ENCODE measurements at places on chromosomes 4 and X. TPM values are rescaled to one million over a fixed set of nuclear protein-coding genes. Genes with fewer than 3 reads are reported as not detected.

CFP gene
- 0.13 TPM for total RNA-seq

CA5B gene
- 1.8 TPM for total RNA-seq

TMEM255A gene
- 0.89 TPM for total RNA-seq

TMPRSS11A gene
- not detected for total RNA-seq

SLC49A3 gene
- 13.1 TPM for total RNA-seq

SUPT20HL2 gene
- not detected for total RNA-seq

MAGEB3 gene
- not detected for total RNA-seq

MAGEA12 gene
- total RNA-seq, result not detected

PROM1 gene
- 13.9 TPM for total RNA-seq

DCX gene
- not detected for total RNA-seq

HMGN5 gene
- total RNA-seq, result 0.25 TPM

ATRX gene
- total RNA-seq, result 38.1 TPM

EREG gene
- 2.0 TPM for total RNA-seq

KLB gene
- total RNA-seq, result not detected

SSX2 gene
- total RNA-seq, result not detected

CABS1 gene
- total RNA-seq, result not detected

POU4F2 gene
- not detected for total RNA-seq

ATP1B4 gene
- total RNA-seq, result not detected

ETDB gene
- total RNA-seq, result not detected

RGN gene
- total RNA-seq, result 2.7 TPM

UNC5C gene
- total RNA-seq, result 11.7 TPM

ZNF280C gene
- total RNA-seq, result 3.4 TPM

MSMO1 gene
- 129 TPM for total RNA-seq

IQCM gene
- not detected for total RNA-seq

ATP7A gene
- 3.4 TPM for total RNA-seq

CENPVL2 gene
- not detected for total RNA-seq

CLCN5 gene
- 4.6 TPM for total RNA-seq

ANK2 gene
- total RNA-seq, result 13.9 TPM

PPBP gene
- total RNA-seq, result not detected

CLGN gene
- 2.2 TPM for total RNA-seq

CCDC120 gene
- 3.1 TPM for total RNA-seq

RHOH gene
- total RNA-seq, result not detected

ASB5 gene
- total RNA-seq, result not detected

PCDH7 gene
- 26.2 TPM for total RNA-seq

VCX3B gene
- total RNA-seq, result not detected

TLR10 gene
- not detected for total RNA-seq
